ENCODE measurements at places on chromosomes 7 and 10.
A peak's percentile ranks its signal among the peaks of the same experiment; 100 is the strongest.

DNA sequence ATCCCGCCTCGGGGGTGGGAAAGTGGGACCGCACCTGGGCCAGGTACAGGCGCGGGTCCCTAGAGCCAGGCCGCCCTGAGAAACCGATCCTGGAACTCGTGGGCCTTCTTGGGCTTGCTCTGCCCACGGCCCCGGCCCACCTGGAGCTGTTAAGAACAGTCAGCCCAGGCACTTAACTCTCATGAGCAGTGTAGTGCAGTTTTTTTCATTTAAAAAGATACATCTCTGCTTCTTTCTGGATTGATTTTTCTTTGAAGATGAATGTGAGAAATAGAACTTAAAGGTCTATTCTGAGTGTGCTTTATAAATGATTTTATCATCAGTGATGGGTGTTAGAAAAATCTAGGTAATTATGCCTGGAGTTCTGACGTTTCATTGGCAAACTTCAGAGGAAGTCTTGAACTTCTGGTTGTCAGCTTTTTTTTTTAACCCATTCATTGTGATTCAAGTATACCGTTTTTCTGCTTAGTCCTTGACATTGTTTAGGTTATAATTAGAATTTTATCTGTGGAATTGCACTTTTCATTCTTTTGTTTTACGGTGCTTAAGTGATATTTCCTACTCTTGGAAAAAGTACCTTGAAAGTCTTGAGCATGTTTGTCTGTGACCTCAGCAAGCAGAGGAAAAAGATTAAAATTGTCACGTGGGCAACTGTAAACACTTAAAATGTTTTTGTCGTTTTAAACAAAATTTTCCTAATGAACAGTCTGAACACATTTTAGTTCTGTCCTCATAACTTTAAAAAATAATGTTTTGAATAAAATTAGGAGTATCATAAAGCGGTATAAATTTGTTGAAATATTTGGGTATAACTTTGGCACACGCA, 906 bp downstream of the CDK1 start:
- no peak for DNase-seq

- DNase-seq, result no peak
Measured at GRCh38 chr7:128404886-128405470, 4.8 kb downstream of the IMPDH1 start.

- DNase-seq, result no peak
Measured at GRCh38 chr10:22605168-22605567, 109.2 kb downstream of the PIP4K2A start.

DNA sequence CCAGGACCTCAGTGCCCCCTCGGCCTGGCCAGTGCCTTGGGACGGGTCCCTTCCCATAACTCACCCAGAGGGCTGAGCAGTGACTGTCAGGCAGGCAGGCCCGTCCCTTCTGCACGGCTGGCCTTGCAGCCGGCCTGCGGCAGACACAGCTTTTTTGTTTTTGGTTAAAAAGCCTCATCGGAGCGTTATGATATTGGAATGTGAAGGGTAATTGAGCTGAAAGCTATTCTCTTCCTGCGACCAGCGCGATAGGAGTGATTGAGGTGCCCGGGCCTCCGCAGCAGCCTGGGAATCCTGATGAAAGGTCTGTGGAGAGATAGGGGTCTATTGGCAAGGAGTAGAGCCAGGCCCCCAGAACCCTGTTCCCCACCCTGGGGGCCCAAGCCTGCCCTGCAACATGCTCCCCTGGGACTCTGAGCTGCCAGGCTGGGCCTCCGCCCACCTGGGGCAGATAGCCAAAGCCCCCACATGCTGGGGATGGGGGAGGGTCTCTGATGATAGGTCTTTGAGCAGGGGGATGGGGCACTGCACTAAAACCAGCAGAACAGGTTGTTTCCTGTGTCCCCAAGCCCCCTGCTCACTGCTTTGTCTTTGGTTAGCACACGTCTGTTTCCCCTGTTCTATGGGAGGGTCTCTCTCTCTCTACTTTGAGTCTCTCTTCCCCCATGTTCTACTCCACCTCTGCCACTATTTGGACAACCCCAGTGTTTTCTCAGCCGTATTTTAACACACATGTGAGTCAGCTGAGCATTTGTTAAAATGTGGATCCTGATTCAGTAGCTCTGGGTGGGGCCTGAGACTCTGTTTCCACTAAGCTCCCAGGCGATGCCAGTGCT, 131.9 kb downstream of the CDH23 start:
- DNase-seq, result no peak

DNA sequence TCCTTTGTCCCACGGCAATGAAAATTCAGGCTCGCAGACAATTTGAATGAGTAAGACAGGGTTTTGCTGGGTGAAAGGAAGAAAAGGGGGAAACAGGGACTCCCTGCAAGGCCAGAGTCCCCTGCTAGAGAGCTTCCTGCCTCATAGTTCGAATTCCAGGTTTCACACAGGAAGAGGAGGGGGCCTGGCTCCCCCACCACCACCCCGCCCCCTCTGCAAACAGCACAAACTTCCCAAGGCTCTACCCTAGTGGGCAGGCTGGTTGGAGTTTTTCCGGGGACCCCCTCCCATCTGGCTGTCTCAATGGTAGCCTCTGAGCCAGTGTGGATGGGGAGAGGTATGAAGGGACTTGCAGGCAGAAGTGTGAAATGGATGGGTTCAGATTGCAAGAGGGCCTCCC, 57.4 kb upstream of the NEBL start:
- DNase-seq, result no peak

DNA sequence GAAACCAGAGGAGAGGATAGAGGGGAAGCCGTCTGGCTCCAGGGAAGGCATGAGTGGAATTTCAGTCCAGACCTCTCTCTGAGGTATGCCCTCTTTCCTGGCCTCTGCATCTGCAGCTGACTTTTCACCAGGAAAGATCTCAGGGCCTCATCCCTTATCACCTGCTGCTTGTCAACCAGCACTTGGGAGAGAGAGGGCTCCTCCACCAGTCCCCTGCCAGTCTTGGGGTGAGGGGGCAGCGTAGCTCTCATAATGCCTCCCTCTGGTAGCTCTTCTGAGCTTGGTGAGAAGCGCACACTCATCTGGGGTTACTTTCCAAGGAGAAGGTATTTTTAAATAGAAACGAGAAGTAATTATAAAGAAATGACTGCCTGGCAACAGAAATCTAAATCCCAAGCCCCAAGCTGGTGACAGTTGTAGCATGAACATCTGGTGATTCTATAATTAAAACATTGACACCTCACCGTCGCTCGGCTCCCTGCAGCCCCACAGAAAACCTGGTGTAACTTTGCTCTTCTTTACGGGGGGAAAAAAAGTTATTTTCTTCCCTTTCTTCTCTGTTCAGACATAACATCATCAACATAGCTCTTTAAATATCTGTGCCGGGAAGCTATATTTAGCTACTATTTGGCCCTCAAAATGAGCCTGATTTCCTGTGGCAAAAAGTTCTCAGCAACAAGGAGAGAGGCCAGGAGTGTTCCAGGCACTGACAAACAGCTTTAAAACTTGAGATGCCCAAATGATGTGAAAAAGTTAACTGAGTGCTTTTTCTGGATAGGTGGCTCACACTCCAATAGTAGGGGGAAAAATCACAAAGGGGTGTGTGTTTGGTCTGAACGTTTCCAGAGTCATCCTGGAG, 26.9 kb downstream of the HIP1 start:
- peak; percentile 59 for DNase-seq

- DNase-seq, result peak; percentile 24
Measured at GRCh38 chr7:17849504-17849903, 90.8 kb downstream of the SNX13 start.

GRCh38 chr10:76469675-76470074, 1038.3 kb downstream of the LRMDA start:
- no peak for DNase-seq

All from hepatic stellate cell (primary cell).